ENCODE measurements at places on chromosomes 1 and 21.

DNA sequence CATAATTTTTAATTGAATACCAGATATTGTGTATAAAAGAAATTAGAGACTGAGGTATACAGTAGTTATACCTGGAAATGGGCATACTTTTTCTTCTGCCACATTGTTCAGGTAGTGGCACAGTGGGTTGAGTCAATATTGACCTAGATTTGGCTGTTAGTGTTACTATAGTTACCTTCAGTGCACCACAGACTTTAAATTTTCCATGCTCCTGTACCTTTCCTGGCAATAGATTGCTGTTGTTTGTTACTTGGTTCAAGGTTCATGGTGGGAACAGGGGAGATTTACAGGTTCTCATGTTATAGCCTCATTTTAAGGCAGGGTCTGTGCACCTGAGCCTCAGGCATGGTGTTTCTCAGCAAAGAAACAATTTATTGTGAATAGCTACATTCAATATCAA, 218.7 kb downstream of the LBR start:
- no peak for DNase-seq
- no peak overlapping the region for H3K4me3 ChIP-seq
- H3K4me1 ChIP-seq = no peaks in the 10 kb centered on the region
- no peaks in the 10 kb centered on the region for H3K36me3 ChIP-seq
- H3K27ac ChIP-seq = no peak overlapping the region

DNA sequence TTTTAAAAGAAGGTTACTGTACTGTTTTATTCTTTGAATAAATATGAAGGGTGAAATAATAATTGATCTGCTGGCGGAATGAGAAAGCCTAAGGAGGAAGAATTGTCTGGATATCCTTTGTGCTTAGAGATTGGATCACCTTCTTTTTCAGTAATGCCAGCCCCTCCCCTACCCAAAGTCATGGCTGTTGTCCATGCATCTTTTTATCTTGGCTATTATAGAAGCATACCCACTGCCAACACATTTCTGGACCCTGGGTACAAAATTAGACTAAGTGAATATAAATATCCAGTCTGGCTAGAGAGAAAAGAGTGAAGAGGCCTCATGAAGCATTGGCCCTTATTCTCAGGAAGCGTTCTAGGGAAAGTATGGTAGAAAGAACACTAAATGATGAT, 28.1 kb downstream of the AK4 start:
- peak overlapping the region; percentile 37 for H3K27ac ChIP-seq
- no peak overlapping the region for H3K4me3 ChIP-seq
- H3K27me3 ChIP-seq = no peaks in the 10 kb centered on the region
- H3K36me3 ChIP-seq = no peaks in the 10 kb centered on the region

GRCh38 chr1:228396770-228397662, 9.6 kb downstream of the TRIM11 start:
- H3K27ac ChIP-seq = no peak overlapping the region
- H3K27me3 ChIP-seq = no peaks in the 10 kb centered on the region
- no peaks in the 10 kb centered on the region for H3K4me1 ChIP-seq
- no peaks in the 10 kb centered on the region for H3K36me3 ChIP-seq
- DNase-seq = peak; percentile 11

DNA sequence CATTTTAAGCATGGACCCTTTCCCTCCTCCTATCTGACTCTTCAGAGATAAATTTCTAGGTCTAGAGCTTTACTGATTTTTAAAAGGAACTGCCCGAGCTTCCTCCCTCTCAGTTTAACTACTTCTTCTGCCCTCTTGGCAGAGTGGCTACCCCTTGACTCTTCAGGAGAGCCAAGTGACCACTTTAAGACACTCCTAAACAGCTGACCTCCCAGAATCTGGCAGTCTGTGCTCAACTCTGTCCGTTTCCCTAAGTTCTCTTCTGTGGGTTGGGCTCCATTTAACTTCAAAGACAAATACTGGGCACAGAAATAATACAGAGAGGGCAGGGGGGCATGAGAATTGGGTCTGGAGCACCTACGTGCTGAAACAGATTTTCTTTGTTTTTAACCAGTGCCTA, 196.3 kb upstream of the FOXD3 start:
- no peaks in the 10 kb centered on the region for H3K4me1 ChIP-seq
- H3K36me3 ChIP-seq = no peaks in the 10 kb centered on the region
- DNase-seq = no peak
- H3K27ac ChIP-seq = no peak overlapping the region
- H3K4me3 ChIP-seq = no peak overlapping the region

DNA sequence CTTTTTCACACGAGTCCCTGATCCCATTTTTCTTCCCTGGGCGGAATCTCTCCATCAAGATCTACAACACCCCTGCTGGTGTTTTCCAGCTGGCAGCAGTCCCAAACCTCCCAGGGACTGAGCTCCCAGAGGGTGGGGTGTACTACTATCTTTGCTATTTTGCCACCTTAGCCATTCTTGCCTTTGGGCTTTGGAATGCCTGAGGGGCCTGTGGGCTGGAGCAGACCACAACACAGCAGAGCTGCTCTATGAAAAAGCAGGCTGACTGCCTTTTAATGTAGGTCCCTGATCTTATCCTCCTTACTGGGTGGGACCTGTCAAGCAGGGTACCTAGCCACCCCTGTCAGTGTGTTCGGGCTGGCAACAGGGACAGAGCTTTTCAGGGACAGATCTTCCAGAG, 91.9 kb downstream of the KCNT2 start:
- H3K36me3 ChIP-seq = no peaks in the 10 kb centered on the region
- no peak overlapping the region for H3K4me3 ChIP-seq
- H3K4me1 ChIP-seq = no peaks in the 10 kb centered on the region
- no peak for DNase-seq
- H3K27ac ChIP-seq = no peak overlapping the region

- H3K36me3 ChIP-seq = no peaks in the 10 kb centered on the region
- no peak overlapping the region for H3K27ac ChIP-seq
- DNase-seq = no peak
- H3K27me3 ChIP-seq = no peaks in the 10 kb centered on the region
- H3K4me1 ChIP-seq = peaks cover 5% of the 10 kb centered on the region
These were observed 21.5 kb downstream of the TUT4 start for GRCh38 chr1:52531249-52531872.

- no peak overlapping the region for H3K27ac ChIP-seq
- no peaks in the 10 kb centered on the region for H3K4me1 ChIP-seq
- no peak for DNase-seq
- no peak overlapping the region for H3K4me3 ChIP-seq
- H3K27me3 ChIP-seq = no peaks in the 10 kb centered on the region
These were observed 5.6 kb upstream of the DEGS1 start for GRCh38 chr1:224177356-224177999.

- peaks cover 30% of the 10 kb centered on the region for H3K27me3 ChIP-seq
- DNase-seq = no peak
- H3K27ac ChIP-seq = no peak overlapping the region
- H3K4me3 ChIP-seq = peak overlapping the region; percentile 27
- no peaks in the 10 kb centered on the region for H3K36me3 ChIP-seq
These were observed 41.3 kb upstream of the DMBX1 start for GRCh38 chr1:46448109-46448911.

- peaks cover 8% of the 10 kb centered on the region for H3K27me3 ChIP-seq
- no peak overlapping the region for H3K4me3 ChIP-seq
- no peaks in the 10 kb centered on the region for H3K4me1 ChIP-seq
- no peak for DNase-seq
- no peak overlapping the region for H3K27ac ChIP-seq
These were observed 11.4 kb upstream of the LRRC3 start for GRCh38 chr21:44443891-44444285.

GRCh38 chr21:44297525-44298290, 2.1 kb upstream of the PFKL start:
- H3K4me3 ChIP-seq = no peak overlapping the region
- DNase-seq = peak; percentile 80
- H3K27me3 ChIP-seq = no peaks in the 10 kb centered on the region

DNA sequence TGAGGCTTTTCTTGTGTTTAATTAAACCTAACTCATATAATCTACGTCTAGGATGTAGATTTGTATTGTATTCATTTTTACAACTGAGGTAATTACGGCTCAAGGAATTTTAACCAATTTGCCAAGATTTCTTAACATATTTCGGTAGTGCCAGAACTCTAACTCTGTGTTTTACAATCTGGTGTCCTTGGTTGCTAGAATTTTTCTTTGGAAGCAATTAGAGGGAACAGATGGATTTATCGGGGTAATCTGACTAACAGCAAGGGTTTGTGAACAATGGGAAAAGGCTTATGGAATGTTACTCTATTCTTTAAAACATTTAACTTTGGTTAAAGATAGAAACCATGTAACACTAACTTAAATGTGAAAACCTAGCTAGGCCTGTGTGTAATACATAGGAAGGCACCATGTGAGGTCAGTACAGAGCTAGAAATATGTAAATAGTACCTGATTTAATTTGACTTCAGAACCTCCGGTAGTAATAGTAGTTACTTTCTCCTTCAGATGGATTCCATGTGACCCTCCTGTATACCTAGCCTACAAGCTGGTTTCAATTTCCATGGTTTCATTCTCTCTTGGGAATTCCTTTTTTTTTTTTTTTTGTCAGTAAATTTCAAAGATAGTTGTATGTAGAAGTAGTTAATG, 1.2 kb downstream of the MTF2 start:
- peak overlapping the region; percentile 90 for H3K27ac ChIP-seq
- no peaks in the 10 kb centered on the region for H3K27me3 ChIP-seq
- H3K36me3 ChIP-seq = no peaks in the 10 kb centered on the region
- DNase-seq = no peak
- H3K4me3 ChIP-seq = peak overlapping the region; percentile 96

DNA sequence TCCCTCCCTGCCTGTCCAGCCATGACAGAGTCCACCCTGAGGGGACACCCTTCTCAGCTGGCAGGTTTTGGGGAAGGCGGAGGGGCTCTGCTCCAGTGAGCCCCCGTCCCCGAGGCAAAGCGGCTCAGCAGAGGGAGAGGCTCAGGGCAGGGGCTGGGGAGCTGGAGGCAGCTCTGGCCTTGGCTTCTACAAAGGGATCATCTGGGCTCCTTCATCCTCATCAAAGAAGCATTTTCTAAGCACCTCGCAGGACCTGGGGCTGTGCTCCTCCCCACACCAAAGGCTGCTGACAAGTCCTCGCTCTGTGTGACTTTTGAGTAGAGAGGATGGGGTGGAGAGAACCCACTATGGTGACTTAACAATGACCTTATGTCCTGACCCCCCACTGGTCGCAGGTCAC, 21.0 kb upstream of the CLSTN1 start:
- H3K4me1 ChIP-seq = no peaks in the 10 kb centered on the region
- H3K4me3 ChIP-seq = no peak overlapping the region
- DNase-seq = no peak

GRCh38 chr1:217079584-217079983, 356.4 kb upstream of the ESRRG start:
- no peak for DNase-seq
- no peaks in the 10 kb centered on the region for H3K36me3 ChIP-seq
- H3K27me3 ChIP-seq = no peaks in the 10 kb centered on the region

GRCh38 chr1:23634518-23634839, 57.1 kb upstream of the RPL11 start:
- H3K4me1 ChIP-seq = peaks cover 20% of the 10 kb centered on the region
- no peaks in the 10 kb centered on the region for H3K36me3 ChIP-seq
- no peaks in the 10 kb centered on the region for H3K27me3 ChIP-seq
- peak overlapping the region; percentile 75 for H3K27ac ChIP-seq
- DNase-seq = no peak

- H3K27ac ChIP-seq = peak overlapping the region; percentile 33
- H3K4me1 ChIP-seq = peaks cover 28% of the 10 kb centered on the region
- DNase-seq = no peak
- no peak overlapping the region for H3K4me3 ChIP-seq
These were observed 3.7 kb upstream of the PEX11B start for GRCh38 chr1:145922266-145922665.

GRCh38 chr1:51920130-51920529, 41.6 kb upstream of the NRDC start:
- no peak overlapping the region for H3K4me3 ChIP-seq
- H3K27me3 ChIP-seq = peaks cover 18% of the 10 kb centered on the region
- H3K4me1 ChIP-seq = no peaks in the 10 kb centered on the region
- no peak for DNase-seq

DNA sequence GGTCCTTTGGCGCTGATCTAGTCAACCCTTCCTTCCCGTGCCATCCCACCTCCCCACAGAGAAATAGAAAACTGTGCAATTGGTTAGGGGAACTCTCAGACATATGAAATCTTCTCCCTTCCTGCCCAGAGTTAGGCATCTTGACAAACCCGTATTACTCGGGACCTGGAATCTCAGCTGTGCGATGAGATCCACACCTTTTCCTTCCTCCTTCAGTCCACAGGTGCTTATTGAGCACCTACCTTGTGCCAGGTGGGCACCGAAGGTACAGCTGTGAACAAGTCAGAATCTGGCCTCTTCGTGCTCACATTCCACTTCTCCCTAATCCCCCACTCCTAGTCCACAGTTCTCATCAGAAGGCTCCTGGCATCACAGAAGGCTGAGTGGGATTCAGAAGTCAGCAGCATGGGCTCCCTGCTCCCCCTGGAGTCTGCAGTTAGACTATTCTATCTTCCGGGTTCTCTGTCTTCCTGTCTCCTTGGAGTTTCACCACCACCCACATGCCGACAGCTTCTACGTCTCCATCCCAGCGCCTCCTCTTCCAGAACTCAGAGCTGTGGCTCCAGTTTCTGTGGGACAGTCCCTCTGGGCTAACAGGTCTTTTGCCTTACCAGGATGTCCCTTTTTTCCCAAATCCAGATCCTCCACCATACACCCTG, 23.0 kb downstream of the KNCN start:
- H3K27me3 ChIP-seq = no peaks in the 10 kb centered on the region
- no peaks in the 10 kb centered on the region for H3K36me3 ChIP-seq
- no peak overlapping the region for H3K27ac ChIP-seq
- no peak for DNase-seq
- no peak overlapping the region for H3K4me3 ChIP-seq
